ENCODE measurements at places on chromosomes 5 and 9.

DNA sequence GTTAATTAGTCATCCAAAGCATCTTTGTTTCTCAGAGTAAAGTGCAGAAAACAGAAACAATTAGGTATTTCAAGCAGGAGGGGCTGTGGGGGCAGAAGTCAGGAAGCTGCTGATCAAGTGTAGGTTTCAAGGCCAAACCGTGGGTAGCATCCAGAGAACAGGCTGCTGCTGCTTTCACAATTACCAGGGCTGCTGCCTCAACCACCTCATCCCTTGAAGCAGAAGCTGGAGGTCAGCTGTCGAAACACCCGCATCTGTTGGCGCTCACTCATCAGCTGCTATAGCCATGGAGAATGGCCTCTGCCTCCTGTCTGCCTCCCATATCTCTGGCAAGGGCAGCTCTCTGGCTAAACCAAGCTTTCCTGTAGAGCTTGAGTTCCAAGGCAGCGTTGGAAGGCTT lies 122.9 kb upstream of the OSMR start:
- no peak for DNase-seq

- no peak for DNase-seq
Measured at GRCh38 chr9:77547106-77547730, 100.9 kb downstream of the GNA14 start.

DNA sequence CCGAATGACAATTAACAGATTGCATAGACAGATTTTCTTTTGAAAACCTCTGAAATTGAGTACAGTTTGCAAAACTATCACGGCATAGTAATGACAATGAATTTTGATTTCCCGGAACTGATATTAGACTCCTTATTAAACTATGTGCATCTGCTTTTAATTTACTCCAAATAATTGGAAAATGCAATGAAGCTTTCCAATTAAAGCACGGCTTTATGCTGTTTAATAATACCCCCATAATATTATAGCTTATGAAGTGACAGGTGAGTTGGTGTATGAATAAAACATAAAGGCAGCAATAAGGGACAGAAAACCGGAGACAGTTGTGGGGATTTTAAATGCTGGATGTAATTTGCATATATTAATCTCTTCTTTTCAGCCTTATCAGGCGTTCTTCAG lies 110.6 kb downstream of the MVB12B start:
- no peak for DNase-seq

DNA sequence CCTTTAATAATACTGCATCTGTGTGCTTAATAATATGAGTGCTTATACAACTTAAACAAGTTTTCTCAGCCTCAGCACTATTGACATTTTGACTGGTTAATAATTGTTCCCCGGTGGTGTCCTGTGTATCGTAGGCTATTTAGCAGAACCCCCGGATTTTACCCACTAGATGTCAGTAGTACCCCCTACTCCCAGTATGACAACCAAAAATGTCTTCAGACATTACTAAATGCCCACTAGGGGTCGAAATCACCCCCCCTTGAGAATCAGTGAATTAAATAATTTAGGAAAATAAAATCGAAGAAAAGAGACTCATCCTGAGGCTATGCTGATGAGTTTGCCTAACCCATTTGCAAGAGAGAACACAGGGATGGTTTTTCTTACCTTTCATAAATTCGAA lies 166.3 kb downstream of the ATP10B start:
- DNase-seq, result no peak

DNA sequence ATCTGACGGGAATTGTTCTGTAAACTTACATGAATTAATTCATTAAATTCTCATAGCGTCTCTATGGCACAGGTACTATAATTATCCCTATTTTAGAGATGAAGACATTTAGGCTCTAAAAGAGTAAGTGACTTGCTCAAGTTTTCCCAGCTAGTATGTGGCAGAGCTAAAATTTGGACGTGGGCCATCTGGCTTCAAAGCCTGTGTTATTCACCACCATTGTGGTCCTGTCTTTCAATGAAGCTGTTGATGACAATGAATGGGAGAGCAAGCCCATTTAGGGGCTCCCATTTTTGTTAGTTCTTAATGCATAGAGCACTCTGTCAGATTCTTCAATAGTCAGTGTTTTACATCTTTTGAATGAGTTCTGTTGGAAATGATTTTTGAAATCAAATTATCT lies 236.0 kb upstream of the CD180 start:
- no peak for DNase-seq

DNA sequence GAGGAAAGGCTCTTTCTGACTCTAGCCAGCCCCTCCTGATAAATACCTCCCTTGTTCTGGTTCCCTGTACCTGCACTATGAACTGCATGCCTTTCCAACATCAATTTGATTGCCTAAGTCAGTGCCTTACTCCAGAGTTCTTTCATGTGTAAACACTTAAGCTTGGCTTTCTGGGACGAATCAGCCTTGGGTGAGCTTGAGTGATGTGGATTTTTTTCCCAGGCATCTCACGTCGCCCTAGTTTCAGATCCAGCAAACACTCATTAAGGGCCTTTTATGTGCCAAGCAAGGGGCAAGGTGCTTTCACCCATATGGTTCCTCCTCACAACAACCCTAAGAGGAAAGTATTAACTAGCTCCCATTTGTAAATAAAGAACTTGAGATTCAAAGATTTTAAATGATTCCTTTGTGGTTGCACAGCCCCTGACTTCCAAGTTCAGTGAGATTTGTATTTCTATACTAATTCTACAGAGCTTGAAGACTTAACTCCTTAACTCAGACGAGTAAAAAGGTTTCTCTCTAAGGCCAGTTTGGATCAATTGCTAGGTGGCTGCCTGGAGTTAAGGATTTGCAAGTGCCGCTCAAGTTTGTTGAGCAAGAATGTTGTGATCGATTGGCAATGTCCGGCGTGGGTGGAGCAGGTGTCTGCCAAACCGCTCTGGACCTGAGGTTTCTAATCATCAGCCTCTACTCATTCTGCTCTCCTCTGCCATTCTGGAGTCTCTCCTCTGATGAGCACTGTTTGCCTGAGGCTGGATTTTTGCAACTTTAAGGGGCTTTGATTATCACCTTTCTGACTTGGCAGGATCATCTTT lies 20.2 kb upstream of the TJP2 start:
- DNase-seq, result no peak
